ENCODE measurements at places on chromosomes 11 and 22.

- DNase-seq = no peak
Observed at GRCh38 chr11:27013781-27014361, 20.0 kb downstream of the FIBIN start.

DNA sequence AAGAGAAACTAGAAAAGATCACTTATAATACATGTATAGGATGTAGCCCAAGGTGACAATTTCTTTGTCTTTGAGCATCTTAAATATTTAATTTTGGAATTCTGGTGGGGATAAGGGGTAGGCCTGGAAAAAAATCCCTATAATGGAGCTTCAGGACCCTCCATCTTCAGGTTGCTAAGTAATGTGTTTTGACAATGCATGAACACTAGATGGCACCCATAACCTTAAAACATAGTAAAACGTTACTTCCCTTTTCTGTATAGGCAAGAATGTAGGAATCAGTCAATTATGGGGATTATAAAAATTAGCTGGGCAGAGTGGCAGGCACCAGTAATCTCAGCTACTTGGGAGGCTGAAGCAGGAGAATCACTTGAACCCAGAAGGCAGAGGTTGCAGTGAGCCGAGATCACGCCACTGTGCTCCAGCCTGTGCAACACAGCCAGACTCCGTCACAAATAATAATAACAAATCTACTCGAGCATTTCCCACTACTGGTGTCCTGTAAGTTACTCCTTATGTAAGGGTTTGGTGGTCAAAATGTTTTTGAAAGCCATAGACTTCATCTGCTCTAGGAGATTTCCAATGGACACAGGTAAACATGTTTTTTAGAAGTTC is 541.9 kb upstream of the CCDC90B start:
- peak; percentile 34 for DNase-seq

DNA sequence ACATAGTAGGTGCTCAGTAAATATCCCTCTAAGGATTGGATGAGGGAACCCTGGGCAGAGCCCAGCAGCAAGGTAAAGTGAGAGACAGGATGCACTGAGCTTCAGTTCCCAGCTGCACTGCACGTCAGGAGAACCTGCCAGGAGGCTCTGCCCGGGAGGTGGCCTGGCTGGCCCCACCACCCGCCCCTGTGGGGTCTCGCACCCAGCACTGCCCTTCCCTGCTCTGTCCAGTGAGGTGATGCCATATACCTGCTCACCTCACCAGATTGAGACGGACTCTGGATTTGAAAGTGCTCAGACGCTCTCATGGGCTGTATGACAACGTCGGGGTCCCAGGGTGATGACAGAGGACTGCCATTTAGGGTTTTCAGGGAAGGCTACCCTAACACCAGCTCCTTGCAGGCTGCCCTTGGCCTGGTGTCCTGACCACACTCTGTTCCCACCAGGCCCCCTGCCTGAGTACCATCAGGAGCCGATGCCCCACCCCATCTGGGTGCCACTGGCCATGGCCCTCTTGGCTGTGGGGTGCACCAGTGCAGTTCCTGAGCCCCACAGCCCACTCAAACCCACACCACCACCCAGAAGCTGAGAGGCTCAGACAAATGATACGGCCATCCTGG is 61.7 kb upstream of the FGF3 start:
- no peak for DNase-seq

GRCh38 chr22:21927174-21927823 is 25.3 kb downstream of the PPM1F start:
- DNase-seq = no peak

- no peak for DNase-seq
Observed at GRCh38 chr11:78825591-78826020, 250.9 kb upstream of the NARS2 start.

- DNase-seq = no peak
Observed at GRCh38 chr11:128155590-128155989, 431.8 kb downstream of the ETS1 start.

DNA sequence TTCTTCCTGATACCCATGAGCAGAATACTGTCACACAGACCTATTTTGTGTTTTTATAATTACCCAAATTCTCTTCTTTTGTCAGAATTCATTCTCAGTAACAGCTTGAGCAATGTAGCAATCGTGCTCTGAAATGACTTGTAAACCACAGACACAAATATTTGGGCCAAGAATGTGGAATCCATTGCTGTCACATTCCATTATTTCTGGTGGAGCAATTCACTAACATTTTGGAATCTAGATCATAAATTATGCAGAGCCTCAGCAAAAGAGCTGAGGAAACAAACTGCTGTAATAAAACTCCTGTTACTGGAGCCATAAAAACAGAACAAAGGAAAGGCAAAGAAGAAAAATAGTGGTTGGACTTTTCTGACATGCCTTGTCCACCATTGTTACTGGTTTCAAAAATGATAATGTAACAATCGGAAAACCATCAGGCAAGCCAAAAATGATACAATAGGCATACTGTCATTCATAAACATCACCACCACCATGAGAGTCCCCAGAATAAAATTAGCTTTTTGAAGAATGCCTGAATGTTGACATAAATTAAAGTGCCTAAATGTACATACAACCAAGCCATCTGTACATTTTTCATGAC is 223.4 kb upstream of the PITPNB start:
- DNase-seq = no peak

DNA sequence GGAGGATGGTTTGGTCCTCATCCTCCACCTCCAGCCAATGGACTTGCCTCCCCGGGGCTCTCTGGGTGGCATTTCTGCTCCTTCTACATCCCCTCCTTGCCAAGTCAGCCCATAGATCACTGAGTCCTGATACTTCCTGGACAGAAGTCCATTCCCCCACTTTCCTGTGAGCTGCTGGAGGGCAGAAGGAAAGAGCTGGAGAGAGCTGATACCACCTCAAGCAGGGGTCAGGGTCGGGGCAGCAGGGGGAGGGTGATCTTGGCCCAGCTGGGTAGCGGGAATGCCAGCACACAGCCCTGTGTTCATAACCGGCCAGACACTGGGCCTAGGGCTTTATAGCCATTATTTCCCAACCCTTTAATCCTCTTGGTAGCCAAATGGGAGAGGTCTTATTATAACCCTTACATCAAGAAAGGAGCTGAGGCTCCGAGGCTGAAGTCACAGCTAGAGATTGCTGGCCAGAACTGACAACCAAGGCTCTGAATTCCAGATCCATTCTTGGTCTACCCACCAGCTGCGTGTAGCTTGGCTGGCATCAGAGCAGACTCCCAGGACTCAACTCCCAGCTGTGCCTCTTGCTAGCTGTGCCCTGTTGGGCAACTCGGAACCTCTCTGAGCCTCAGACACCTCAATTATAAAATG is 39.9 kb downstream of the CD6 start:
- DNase-seq = no peak

DNA sequence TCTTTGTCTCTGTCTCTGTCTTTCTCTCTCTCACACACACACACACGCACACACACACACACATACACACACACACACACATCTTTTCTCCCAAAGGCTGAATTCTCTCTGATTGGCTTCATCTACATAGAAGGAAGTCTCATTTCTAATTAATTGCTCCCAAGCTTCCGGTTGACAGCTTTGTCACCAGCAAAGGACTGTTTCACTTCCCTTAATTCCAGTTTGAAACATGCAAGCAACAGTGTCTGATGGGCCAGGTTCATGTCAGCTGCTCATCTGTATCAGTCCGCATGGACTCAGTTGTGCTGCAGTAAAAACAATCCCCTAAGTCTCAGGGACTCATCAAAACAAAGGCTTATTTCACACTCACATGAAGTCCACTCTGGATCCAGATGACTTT is 16.2 kb upstream of the PVALB start:
- no peak for DNase-seq

GRCh38 chr22:28830441-28830840 is 30.1 kb upstream of the XBP1 start:
- DNase-seq = no peak

DNA sequence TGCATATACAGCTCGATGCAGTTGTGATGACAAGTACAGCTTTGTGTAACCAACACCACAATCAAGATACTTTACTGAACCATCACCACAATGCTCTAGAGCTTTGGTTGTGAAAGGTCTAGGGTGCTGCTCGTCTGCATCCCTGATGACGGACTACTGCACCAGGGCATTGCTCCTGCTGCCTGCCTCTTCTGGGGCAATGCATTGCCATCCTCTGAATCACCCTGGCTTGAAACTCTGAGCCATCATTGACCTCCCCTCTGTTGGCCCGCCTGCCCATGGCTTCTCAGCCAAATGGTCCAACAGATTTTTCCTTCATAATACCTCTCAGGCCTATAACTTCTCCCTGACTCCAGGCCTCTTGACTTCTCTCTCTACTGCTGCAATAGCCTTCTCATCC is 77.4 kb upstream of the CSNK2A3 start:
- no peak for DNase-seq

- no peak for DNase-seq
Observed at GRCh38 chr11:41920374-41920773, 460.9 kb upstream of the LRRC4C start.

DNA sequence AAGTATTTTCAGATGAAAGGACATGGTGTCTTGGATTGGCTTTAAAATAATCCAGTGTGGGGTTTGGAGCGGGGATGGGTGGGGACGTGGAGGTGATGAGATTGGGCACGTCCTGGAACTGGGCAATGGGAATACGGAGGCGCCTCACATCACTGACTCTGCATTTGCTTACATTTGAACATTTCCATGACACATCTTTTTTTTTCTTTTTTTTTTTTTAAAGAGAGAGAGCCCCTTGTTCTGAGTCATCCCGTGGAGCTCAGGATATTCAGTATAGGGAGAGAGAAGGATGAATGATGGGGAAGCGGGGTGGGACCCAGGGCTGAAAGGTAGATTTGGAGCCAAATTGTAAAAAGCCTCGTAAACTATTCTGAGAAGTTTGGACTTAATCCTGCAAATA is 142.7 kb downstream of the FBXO7 start:
- DNase-seq = no peak

DNA sequence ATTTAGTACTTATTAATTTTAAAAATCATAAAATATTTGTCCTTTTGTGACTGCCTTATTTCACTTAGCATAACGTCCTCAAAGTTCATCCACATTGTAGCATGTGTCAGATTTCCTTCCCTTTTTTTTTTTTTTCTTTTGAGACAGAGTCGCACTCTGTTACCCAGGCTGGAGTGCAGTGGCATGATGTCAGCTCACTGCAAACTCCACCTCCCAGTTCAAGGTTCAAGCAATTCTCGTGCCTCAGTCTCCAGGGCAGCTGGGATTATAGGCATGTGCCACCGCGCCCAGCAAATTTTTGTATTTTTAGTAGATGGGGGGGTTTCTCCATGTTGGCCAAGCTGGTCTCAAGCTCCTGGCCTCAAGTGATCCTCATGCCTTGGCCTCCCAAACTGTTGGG is 10.6 kb downstream of the RAB6A start:
- DNase-seq = no peak

DNA sequence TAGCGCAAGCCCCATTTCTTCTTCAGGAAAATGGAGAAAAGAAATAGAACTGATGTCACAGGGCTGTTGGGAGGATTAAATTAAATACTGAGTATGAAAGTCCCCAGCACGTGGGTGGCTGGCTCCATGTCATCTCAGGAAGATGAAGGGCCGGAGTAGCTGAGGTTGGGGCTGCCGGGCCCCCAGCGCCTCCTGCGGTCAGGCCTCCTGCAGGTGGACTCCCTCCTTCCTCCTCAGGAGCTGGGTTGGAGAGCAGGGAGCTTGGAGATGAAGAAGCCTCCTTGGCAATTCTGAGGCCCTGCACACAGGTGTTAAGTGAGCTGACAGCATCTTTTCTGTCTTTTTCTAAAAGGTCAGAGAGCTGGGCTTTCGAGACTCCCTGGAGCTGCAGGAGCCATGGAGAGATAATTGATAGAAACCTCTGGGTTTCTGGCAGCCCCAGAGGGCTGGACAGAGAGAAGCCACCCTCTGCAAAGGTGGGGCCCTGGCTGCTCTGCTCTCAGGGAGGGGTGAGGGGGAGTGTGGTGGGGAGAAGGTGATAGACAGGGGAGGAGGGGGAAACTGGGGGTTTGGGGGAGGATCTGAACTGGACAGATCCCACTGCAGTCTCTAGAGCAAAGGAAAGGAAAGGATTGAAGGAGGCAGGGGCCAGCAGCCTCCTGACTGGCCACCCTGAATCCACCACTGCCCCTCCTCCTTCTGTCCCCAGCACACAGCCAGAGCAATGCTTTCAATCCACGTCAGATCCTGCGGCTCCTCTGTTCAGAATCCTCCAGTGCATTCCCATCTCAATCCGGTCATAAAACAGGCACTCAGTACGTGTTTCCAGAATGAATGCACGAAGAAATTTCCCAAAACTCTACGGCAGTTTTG is 210.8 kb downstream of the CEP164 start:
- DNase-seq = no peak

- no peak for DNase-seq
Observed at GRCh38 chr11:130471731-130472433, 23.4 kb downstream of the ADAMTS15 start.

GRCh38 chr22:32628628-32629572 is 154.3 kb downstream of the FBXO7 start:
- no peak for DNase-seq
